ENCODE measurements at places on chromosomes 1 and 21.

DNA sequence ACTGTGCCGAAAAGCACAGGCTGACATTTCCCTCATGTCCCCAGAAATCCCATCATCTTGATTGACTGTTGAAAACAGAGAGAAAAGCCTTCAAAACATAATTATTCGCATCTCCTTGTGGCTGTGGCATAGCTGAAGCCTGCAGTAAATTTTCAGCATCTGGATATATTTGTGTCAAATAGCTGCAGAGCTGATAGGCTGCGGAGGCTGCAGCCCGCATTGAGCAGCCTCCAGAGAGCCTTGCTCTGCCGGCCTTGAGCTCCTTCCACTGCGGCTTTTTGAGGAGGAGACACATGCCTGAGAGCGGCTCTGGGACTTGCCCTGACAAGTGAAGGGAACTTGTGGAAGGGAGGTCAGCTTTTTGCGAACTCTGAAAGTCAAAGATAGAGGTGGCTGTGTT lies 144.7 kb downstream of the RYR2 start:
- DNase-seq, result no peak

GRCh38 chr1:86938450-86938849 lies 24.0 kb downstream of the HS2ST1 start:
- peak; percentile 15 for DNase-seq

- DNase-seq, result no peak
Observed at GRCh38 chr1:87106867-87107266, 192.4 kb downstream of the HS2ST1 start.

GRCh38 chr1:163650624-163651023 lies 328.9 kb downstream of the NUF2 start:
- DNase-seq, result no peak

- no peak for DNase-seq
Observed at GRCh38 chr1:10635992-10636391, 160.5 kb downstream of the CASZ1 start.

GRCh38 chr1:95409901-95410300 lies 175.9 kb downstream of the RWDD3 start:
- no peak for DNase-seq

DNA sequence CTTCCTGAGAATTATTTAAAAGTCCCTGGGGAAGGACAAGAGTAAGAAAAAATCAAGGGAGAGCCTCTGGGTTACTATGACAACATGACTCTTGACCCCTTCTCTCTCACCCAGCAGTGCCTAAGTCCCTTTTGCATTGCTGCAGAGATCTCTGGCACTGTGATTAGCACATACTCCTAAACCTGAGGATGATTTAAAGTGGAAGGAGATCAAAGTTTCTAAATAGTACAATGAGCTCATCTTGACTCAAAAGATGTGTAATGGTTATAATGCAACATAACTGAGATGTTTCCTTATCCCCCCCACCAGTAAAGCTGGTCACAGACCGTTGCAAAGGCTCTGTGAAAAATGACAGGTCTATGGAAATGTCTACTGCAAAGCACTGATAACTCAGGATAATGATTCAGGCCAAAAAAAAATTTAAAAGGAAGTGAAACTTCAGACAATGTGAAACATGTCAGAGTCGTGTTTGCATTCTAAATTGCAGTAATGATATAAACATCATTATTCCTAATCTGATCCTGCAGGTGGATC lies 519.2 kb downstream of the KIF26B start:
- peak; percentile 60 for DNase-seq
